ENCODE measurements at places on chromosomes 7 and 10.
A peak's percentile ranks its signal among the peaks of the same experiment; 100 is the strongest.

- peak; percentile 95 for DNase-seq
Measured at GRCh38 chr10:78944723-78945312, 123.9 kb upstream of the ZMIZ1 start.

DNA sequence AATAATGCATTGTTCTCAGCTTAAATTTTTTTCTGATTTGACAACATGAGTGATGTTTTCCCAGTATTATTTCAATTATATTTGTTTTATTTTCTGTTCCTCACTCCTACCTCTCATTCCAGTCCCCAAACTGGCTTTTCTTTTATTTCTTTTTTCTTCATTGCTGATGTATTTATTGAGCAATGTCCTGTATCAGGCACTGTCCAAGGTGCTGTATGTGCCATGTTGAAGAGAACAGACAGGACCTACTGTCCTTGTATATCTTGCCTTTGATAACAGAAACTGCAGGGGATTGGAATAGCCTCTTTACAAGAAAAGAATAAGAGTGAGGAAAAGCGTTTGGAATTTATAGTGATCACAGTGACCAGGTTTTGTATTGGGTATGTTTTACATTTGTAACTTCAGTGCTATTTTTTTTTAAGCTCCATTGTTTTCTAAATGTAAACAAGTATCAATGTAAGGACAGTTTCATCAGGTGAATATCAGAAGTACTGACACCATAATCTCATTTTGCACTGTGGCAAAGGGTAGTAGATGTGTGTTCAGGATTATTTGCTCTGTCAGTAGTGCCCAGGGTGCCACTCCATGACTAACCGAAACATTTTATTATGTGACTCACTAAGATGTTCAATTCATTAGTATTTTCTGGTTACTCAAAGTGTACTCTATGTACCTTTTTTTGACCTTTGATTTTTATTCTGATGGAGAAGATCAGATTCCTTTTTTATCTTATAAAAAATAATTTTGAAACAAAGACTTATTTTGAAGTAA lies 15.6 kb upstream of the CLDN12 start:
- peak; percentile 13 for DNase-seq

DNA sequence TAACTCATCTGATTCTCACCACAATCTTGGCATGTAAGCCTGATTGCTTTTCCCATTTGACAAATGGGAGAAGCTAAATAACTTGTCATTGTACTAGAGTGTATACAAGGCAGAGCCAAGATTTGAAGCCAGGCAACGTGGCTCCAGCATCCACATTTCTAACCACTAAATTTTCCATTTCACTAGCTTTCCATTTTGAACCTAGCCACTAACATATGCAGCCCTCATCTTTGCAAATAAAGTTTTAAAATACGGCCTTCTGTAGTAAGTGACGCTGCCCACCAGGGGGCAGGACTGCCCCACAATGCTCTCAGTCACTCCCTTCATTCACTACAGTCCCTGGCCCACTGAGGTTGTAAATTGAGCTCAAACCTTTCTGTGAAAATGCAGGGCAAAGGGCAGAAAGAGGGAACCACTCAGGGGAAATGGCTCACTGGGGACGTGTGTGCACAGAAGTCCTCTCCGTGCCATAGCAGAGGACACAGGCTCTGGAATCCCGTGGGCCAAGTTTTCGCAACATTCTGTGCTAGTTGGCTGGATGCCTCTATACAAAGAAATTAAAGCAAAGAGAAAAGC lies 315.7 kb downstream of the TNS3 start:
- peak; percentile 55 for DNase-seq

DNA sequence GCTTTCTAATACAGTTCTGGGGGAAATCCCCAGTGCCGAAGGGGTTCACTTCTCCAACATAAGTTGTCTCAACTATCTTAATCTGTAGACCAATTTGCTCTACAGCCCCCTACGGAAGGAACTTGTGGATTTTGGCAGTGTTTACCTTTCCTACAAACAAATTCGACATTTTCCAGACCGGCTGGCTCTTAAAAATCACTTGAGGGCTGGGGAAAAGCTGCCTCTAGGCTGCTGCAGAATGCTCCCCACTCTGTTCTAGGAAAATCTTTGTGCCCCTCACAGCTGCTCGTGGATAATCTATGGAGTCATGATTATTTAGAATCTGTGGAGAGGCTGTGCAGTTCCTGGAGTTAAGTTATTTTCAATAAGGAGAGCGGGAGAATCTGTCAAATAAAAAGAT lies 474.6 kb upstream of the FZD8 start:
- DNase-seq: no peak

GRCh38 chr10:6678211-6678803 lies 98.2 kb upstream of the PRKCQ start:
- DNase-seq: peak; percentile 28

DNA sequence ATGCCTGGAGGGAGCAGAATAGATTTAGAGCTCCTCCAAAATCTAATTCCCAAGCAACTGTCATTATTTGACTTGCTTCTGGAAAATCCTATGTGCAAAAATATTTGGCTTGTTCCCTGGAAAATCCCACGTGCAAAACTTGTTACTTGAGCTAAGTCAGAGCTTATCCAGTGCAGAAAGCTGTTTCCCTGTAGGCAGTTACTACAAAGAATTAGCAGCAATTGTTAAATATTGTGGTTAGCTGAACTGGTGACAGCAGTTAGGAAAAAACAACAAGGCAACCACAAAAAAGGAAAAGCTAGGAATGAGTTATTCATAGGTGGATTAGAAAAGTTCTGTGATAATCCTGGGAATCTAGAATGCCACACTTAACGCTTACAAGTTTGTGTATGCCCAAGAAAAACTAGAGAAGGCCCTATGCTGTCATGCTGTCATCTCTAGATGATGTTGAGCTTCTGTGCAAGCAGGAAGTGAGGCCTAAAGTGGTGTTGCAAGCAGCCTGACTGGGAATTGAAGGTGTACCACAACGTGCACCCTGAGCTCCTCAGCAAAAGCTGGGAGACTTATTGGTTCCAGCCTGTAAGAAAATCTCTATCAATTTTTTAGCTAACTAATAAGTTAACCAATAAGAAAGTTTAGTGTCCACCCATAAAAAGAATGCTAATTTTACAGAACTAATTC lies 738.6 kb upstream of the LRRTM3 start:
- DNase-seq: no peak

GRCh38 chr7:94655126-94655847 lies 646 bp downstream of the SGCE start:
- DNase-seq: peak; percentile 33

DNA sequence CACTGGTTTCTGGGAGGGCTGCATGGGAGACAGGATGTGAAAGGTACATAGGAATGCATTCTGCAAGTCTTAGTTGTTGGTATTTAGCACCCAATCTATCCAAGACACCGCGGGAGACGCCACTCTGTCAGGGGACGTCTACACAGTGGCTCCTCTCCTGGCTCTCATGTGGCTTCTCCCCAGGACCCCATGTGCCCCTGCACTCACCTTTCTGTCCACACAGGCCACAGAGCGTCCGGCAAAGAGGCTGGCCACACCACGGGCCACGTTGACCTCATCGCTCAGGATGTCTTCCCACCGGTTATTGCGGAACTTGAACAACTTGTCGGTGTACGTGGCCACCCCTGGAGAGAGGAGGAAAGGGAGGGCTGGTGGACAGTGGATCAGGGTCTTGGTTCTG lies 73.4 kb downstream of the GOLGA7B start:
- no peak for DNase-seq

DNA sequence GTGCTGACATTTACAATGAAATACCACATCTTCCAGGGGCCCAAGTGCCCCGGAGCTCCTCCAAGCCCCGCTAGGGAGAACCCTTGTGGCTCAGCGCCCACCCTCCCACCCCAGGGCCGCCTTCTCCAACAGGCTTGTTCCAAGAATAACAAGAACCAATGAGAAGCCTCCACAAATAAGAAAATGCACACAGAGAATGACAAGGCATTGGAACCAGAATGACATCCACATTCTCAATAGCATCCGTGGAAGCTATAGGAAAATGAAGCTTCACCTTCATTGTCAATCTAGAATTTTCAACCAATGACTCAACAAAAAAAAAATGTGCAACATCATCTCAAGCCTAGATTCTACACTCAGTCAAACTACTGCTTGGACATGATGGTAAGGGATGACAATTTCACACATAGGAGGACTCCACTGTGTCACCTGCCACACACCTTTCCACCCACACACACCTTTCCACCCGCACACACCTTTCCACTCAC lies 50.4 kb upstream of the PPP2R2D start:
- no peak for DNase-seq

- DNase-seq: no peak
Measured at GRCh38 chr7:24036033-24036412, 248.0 kb upstream of the NPY start.

DNA sequence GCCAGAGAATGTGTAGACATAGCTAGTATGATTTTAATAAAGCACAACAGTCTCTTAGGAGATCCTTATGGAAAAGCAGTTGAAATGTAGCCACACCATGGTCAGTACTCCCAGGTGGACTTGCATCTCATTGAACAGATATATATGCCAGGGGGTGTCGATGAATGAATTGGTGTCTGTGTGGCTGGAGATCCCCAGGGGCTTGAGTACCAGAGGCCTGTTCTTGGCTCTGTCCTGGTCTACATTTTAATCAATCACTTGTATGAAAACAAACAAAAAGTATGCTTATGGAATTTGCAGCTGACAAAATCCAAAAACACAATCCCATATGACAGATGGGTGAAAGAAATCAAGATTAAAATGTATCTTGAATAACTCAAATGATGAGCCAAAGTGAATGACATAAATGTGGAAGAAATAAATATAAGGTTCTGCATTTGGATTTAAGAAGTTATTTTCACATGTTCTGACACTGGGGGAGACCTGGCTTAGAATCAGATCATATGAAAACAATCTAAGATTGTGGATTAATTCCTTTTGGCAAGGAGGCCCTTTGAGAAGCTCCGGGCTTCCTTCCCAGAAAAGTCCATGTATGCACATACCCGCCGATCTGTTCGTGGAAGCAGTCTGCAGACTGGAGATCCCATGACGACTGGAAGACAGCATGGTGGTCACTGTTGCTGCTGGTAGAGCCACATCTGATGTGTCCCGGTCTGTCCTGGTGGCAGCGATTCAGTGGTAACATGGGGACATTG lies 15.6 kb downstream of the CLEC2L start:
- DNase-seq: no peak

- DNase-seq: peak; percentile 53
Measured at GRCh38 chr10:63547628-63548360, 26.6 kb downstream of the REEP3 start.

- DNase-seq: no peak
Measured at GRCh38 chr10:128373071-128373749, 247.0 kb upstream of the MKI67 start.

GRCh38 chr10:79068203-79068561 lies 584 bp upstream of the ZMIZ1 start:
- DNase-seq: no peak

All from brain microvascular endothelial cell (primary cell).